ENCODE measurements at places on chromosomes 3 and 15. TPM values are rescaled to one million over a fixed set of nuclear protein-coding genes. Genes with fewer than 3 reads are reported as not detected.

UROC1 gene
- 0.04 TPM for polyA plus RNA-seq

DNA sequence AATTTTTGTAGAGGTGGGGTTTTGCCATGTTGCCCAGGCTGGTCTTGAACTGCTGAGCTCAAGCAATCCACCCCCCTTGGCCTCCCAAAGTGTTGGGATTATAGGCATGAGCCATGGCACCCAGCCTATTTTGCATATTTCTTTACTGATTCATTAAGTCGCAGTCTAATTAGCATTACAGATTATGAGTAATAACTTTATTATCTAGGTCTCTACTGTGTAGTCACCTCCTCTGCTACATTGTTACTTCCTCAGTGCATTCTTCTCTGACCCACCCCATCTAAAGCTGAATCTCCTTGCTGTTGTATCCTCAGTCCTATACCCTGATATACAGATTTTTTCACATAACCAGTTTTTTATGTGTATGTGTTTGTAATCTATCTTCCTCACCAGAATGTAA lies 61.7 kb downstream of the TFDP2 start:
- no peak for DNase-seq

DNA sequence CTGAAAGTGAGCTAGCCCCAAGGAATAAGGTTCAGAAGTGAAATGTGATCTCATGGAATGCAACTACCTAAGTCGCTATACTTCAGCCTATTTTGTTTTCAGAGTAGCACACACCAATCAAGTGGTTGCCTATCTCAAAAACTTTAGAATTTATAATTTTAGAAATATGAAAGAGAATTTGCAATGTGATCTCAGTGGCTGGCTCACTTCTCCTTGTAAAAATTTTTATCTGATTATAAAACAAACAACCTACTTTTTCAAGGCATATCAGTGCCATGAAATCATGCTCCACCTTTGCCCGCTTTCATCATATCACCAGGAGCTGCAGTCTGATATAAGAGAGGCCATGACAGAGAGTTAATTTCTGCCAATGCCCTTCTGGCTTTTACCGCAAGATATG lies 47.3 kb downstream of the CLDN11 start:
- DNase-seq: no peak

DNA sequence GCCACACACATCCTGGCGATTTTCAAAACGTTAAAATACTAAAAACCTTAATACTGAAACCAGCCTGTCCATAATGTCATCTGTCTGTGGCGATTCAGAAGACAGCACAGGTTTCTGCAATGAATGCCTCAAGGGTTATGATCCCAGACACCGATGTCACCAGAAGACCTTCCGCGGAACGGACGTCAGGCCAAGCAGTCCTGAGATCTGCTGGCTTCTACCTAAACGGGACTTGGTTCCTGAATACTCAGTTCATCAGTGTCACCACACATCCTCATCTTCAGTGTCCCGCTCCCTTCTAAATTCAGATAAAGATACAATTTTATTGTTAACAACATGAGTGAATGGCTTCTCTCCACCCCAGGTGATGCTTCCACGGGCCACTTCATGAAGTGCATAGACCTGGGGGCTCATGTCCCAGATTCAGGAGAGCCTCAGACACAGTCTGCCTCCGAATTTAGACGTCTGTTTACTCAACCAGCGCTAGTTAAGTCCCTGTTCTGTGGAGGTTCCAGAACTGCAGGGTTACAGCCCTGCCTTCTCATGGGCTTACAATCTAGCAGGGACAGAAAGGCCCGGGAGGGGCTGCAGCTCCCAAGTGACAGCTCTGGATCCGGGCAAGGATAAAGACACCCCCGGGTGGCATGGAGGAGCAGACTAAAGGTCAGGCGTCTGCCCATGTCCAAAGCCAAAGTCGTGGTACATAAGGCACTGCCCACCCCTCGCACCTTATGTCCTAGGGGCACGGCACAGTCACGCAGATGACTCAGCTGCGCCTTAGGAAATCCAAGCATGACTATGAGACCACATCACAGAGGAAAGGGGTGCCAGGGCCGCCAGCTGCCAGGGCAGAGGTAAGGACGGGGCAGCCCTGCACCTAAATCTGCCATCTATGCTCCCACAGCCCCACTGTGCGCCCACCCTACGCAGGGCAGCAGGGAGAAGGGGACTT lies 75.9 kb downstream of the VGLL4 start:
- DNase-seq: no peak

GRCh38 chr3:171898192-171898591 lies 55.0 kb downstream of the TMEM212 start:
- no peak for DNase-seq
